ENCODE measurements at places on chromosomes 7 and 10. TPM values are rescaled to one million over a fixed set of nuclear protein-coding genes. Genes with fewer than 3 reads are reported as not detected.

DNA sequence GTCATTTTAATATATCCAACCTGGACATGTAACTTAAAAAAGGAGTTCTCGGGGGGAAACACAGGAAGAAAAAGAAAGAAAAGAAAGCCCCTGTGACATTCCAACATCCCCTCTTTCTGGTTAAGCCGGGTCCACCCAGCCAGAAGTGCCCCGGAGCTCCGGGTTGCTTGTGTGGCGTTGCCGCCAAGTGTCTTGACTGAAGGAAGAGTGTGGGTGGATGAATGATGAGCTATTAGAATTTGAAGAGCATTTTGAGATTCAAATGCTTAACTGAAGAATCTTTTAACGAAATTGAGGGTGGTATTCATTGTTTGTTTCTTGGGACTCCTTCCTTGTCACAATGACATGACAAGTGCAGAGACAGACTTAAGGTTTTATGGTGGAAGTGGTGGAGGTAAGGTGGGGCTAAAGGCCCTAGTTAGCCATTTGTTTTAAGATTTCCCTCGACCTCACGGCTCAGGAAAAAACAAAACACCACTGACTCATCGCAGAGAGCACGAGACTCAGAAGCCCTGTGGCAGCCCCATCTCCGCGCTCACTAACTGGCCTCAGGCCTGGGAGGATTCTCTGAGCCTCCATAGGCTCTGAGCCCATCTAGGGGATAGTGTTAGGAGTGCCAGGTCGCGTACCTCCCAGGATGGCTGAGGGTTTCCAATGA lies 1.8 kb upstream of the GLI3 start:
- DNase-seq: no peak

DNA sequence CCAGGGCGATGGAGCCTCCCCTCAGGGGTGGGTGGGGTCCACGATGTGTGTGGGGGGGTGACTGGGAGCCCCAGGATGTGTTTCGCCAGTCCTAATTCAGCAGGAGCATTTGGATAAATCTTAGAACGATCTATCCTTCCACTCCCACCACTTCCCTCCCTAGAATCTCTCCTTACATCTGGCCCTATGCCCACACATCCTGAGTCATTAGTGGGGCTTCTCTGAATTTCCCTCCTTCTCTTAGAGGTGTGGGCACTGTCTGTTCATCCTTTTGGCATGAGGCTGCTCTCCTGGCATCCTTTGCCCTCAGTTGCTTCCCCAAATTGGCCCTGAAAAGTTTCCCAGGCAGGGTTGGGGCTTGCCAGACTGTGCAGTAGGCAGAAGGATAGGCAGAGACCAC lies 1.6 kb downstream of the GHRHR start:
- no peak for DNase-seq

DNA sequence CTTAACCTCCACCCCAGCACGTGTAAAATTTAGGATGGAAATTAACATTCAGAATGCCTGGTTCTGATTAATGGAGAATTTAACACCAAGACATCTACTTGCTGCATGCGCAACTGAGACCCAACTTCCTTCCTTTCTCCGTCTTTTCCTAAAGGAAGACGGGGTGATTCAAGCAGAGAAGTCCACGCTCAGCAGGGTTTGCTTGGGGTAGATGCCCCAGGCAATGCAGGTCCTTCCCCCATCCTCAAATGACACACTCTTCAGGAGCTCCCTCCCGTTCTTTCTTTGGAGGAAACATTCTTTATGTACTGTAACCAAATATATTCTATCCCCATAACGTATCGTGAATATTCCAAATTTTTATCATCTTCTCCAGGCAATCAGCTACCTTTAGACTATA lies 47.0 kb downstream of the FAM171A1 start:
- DNase-seq: no peak

- DNase-seq: no peak
These were observed 283.4 kb downstream of the GPR37 start for GRCh38 chr7:124482229-124482628.

DNA sequence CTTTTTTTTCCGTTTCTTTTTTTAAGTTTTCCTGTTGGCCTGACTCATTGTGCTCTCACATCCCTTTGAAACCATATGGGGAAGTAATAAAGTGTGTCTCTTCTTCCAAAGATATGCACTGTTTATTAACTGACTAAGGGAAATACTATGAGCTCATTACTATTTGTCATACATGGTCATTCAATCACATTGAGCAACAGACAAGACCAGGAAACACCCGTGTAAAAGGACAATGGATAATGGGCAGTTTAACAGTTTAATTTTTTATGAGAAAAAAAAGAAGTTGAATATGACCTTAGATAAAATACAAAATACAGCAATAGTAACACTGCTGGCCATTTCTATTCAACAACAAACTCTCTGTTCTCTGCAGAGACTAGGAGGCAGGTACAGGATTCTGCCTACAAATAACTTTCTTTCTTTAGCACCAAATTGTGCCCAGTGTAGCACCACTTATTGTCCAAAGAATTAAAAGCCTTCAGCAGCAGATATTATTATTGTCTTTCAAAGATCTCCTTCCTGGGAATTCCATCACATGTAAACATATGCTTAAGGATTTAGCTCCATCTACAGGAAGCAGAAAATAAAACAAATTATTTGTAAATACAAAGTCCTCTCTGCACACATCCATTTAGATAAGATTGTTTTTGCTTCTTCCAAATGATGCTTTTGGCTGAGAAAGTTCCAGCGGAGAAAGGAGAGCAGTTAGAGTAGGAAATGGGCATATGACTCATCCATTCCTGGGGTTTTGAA lies 55.0 kb upstream of the AKR1E2 start:
- DNase-seq: no peak

DNA sequence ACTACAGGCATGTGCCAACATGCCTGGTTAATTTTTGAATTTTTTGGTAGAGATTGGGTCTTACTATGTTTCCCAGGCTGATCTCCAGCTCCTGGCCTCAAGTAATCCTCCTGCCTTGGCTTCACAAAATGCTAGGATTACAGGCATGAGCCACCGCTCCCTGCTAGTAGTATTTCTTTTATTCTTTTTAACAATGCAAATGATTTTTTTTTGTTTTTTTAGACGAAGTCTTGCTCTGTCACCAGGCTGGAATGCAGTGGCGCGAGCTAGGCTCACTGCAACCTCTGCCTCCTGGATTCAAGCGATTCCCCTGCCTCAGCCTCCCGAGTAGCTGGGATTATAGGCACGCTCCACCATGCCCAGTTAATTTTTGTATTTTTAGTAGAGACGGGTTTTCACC lies 58.1 kb downstream of the SVIL start:
- DNase-seq: no peak

DPP6 gene
- total RNA-seq: not detected

ADAM12 gene
- total RNA-seq: 1.3 TPM

GRCh38 chr7:7996568-7996967 lies 28.0 kb downstream of the GLCCI1 start:
- no peak for DNase-seq

- no peak for DNase-seq
These were observed 62.2 kb downstream of the ARMH3 start for GRCh38 chr10:101993651-101994200.

Data from cardiac septum (tissue), 1 donor.